Type B pancreatic cell (in vitro differentiated cells): ENCODE measurements at places on chromosomes 6 and 20. TPM values are rescaled to one million over a fixed set of nuclear protein-coding genes. Genes with fewer than 3 reads are reported as not detected.
A peak's percentile ranks its signal among the peaks of the same experiment; 100 is the strongest.

GRCh38 chr6:157533048-157533871, 152.3 kb downstream of the ZDHHC14 start:
- H3K36me3 ChIP-seq, result no peaks in the 10 kb centered on the region
- peak overlapping the region; percentile 40 for H3K27ac ChIP-seq

- no peaks in the 10 kb centered on the region for H3K36me3 ChIP-seq
- no peak for DNase-seq
- no peak overlapping the region for H3K4me3 ChIP-seq
- H3K27ac ChIP-seq, result no peak overlapping the region
- H3K4me1 ChIP-seq, result no peaks in the 10 kb centered on the region
Observed at GRCh38 chr6:115717472-115717871, 343.2 kb downstream of the FRK start.

The ZKSCAN3 gene
- 9.3 and 12.6 TPM in 2 replicates for total RNA-seq

- no peak for DNase-seq
- no peaks in the 10 kb centered on the region for H3K4me1 ChIP-seq
- H3K27me3 ChIP-seq, result peaks cover 2% of the 10 kb centered on the region
- no peak overlapping the region for H3K4me3 ChIP-seq
- H3K27ac ChIP-seq, result no peak overlapping the region
- no peaks in the 10 kb centered on the region for H3K36me3 ChIP-seq
Observed at GRCh38 chr6:167742719-167743303, 83.9 kb upstream of the AFDN start.

The SASH1 gene
- total RNA-seq, result 61.3 and 99.9 TPM in 2 replicates

The RIN2 gene
- 44.8 and 46.8 TPM in 2 replicates for total RNA-seq
